Activated CD4-positive, alpha-beta T cell treated with anti-CD3 and anti-CD28 coated beads, Interleukin-2, amount 10 ng/mL, durations not matched to agents 24 days and 14 days (primary cell): ENCODE measurements at places on chromosomes 1 and 21. TPM values are rescaled to one million over a fixed set of nuclear protein-coding genes. Genes with fewer than 3 reads are reported as not detected.

GRCh38 chr1:33231166-33231565 is 25.1 kb upstream of the ZNF362 start:
- DNase-seq = no peak

The LRRC39 gene
- total RNA-seq = 0.23 and 0.57 TPM in 2 replicates

GRCh38 chr1:145859491-145860023 is 676 bp upstream of the PIAS3 start:
- peak; percentile 96 for DNase-seq

DNA sequence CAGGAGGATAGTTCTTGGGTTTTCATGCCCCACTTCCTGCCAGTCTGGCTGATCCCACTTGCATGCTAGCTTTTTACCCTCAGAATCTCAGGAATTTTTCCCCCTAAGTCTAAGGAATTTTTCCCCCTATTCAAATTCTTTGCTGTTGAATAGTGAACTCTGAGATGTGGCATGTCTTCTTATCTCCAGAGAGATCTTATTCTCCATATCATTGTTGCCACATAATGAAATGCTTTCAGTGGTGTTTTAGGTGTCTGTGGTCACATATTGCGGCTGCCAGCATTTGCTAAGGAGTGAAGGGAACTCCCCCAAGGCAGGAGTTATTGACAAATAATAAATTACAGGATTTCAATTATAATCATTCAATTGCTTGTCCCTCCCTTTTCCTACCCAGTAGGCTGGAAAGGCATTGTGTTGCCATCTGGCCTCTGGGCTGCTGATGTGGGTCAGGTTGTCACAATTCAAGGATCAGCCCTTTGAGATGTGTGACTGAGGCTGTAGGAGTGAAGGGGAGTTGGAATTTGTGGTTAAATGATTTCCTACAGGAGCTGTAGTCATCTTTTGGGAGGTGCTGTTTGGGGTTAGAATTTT is 3.9 kb upstream of the FLG start:
- no peak for DNase-seq

The RHEX gene
- total RNA-seq = not detected in 2 replicates
